ENCODE measurements at places on chromosomes 5 and 9.

GRCh38 chr5:180642181-180642775 is 7.1 kb downstream of the FLT4 start:
- DNase-seq, result no peak

GRCh38 chr9:25453875-25454274 is 224.4 kb downstream of the TUSC1 start:
- no peak for DNase-seq

GRCh38 chr9:118109542-118109941 is 405.3 kb downstream of the TLR4 start:
- DNase-seq, result no peak

DNA sequence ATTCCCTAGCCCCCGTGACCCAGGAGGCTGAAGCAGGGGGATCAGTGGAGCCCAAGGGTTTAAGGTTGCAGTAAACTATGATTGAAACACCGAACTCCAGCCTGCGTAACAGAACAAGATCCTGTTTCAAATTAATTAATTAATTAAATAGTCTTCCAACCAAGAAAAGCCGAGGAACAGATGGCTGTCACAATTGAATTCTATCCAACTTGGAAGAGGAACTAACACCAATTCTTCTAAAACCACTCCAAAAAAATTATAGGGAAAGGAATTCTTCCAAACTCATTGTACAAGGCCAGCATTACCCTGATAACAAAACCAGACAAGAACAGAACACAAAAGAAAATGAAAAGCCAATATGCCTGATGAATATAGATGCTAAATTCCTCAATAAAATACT is 43.4 kb upstream of the RGS7BP start:
- no peak for DNase-seq

DNA sequence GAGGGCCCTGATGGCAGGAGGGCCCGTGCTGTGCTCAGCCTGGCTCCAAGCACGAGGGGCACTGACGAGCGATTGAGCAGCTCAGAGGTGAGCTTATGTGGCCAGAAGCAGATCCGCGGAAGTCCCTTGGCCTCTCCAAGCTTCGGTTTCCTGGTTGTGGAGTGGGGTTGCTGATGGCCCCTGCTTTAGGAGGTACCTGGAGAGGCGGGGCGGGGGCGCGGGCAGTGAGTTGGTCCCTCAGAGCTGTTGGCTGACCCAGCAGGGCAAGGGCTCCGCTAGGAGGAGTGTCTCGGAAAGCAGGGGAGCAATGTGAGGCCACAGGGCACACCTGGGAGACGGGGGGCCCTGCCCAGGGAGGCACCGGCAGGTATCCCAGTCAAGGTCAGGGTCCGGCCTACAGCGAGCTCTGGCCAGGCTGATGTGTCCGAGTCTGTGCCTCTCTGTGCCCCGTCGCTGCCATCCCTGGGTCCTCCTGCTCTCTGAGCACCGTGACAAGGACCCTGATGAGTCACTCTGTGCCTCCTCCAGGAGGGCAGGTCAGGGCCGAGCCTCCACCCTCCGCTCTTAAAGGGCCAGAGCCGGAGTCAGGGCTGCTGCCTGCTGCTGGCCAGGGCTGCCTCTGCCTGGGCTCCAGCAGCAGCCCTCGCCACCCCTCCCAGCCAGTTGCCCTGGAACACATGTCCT is 14.8 kb downstream of the NCS1 start:
- DNase-seq, result no peak

DNA sequence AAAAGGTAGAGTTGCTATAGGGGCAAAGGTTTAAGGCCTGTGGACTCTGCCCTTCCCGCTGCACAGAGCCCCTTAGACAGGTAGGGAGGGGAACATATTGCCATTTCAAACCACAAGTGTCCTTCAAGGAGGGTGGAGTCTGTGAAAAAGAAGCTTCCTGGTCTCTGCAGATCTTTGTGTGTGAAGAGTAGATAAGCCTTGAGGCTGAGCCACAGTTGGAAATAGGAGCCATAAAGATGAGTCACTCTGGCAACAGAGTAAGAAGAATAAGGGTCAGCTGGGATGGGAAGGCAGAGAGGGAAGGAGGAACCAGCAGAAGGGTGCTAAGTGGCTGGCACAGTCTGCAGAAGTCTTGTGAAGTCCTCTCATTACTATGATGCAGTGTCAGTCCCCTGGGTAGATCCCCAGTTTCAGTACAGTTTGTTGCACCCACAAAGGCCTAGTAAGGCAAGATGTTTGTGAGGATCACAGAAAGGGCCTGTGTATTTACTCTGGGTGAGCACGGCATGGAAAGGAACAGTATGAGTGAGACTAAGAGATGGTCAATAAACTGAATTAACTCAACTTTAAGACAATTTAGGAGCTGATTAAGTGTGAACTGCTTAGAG is 18.1 kb downstream of the GRXCR2 start:
- DNase-seq, result no peak

DNA sequence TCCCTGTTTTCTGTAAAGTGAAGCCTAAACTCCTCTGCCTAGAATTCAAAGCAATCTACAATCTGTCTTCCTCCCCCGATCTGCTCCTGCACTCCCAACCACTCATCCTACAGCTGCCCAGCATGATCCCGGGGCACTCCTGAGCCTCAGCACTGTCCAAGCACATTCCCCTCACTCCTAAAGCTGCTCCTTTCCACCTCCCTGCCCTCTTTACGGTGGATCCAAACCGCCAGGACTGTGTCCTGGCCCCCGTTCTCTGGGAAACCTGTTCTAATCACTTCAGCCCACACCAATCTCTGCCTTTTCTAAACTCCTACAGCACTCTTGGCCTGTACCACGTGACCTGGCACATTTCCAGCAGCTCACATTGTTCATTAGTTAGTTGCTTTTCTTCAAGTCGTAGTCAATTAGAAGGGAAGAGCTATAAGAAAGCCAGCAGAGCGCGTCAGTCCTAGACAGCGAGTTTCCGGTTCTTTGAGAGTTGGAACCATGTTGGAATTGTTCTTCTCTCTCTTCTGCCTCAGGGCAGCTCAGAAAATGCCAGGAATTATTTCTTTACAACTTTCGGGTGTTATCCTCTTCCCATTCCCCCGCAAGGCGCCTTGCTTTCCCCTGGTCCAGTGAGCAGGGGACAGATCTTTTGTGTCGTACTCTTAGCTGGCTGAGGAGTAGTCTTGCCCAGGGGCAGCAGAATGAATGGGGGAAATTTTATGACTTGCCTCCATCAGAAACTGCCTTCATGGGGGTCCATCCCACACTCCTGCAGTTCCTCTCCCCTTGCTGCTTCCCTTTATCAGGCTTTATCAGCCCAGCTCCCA is 60.7 kb downstream of the NRG2 start:
- DNase-seq, result no peak

DNA sequence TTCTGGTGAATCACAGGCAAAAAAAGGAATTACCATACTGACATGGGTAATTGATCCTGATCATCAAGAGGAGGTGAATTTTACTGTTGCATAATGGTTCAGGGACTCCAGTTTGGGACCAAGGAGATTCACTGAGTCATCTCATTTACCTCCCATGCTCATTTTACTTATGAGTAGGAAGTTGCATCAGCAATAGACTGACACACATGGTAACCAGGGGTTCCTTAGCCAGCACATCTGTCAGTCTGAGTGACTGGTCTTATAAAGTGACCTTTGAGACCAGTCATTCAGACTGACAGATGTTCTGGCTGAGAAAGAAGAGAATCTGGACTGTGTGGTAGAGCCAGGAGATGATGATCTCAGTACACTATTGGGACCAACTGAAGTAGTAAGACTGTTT is 384.6 kb upstream of the CD180 start:
- DNase-seq, result no peak

DNA sequence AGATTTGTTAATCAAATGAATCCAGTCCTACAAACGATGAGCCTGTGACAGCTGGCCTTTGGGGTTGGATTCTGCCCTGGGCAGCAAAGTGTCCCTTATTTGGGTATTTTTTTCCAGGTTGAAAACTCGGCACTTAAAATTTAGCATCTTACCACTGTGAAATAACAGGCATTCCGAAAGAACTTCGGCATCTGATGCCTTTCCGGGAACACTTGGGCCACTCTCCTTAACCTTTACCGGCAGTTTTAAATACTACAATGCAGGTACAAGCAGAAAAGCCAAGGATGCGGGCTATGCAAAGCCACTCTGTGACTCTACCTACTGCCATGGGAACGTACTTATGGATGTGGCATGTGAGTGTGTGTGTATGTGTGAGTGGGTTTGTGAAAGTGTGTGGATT is 1.0 kb upstream of the RASGRF2 start:
- no peak for DNase-seq

GRCh38 chr5:180271221-180271620 is 20.7 kb downstream of the MAPK9 start:
- DNase-seq, result no peak

- DNase-seq, result no peak
Observed at GRCh38 chr5:65989158-65989557, 62.8 kb downstream of the ERBIN start.

GRCh38 chr9:81227507-81228245 is 461.7 kb downstream of the TLE1 start:
- DNase-seq, result no peak

GRCh38 chr5:73387149-73387591 is 61.4 kb downstream of the FOXD1 start:
- no peak for DNase-seq

- DNase-seq, result no peak
Observed at GRCh38 chr5:83488271-83488670, 16.7 kb downstream of the VCAN start.

- no peak for DNase-seq
Observed at GRCh38 chr5:143494595-143494994, 91.1 kb upstream of the NR3C1 start.

GRCh38 chr9:76087976-76088375 is 197.5 kb downstream of the PCSK5 start:
- no peak for DNase-seq
